Kidney (tissue), 22 donors: ENCODE measurements at places on chromosomes 5 and 9. TPM values are rescaled to one million over a fixed set of nuclear protein-coding genes. Genes with fewer than 3 reads are reported as not detected.

The GPR150 gene
- 0.16 TPM for total RNA-seq

The CBY3 gene
- not detected for total RNA-seq

The ANKRD55 gene
- 1.2 TPM for total RNA-seq

The SLC34A1 gene
- 0.91 TPM for total RNA-seq

The ADGRD2 gene
- not detected for total RNA-seq

The PCDHGA7 gene
- total RNA-seq: 4.1 TPM

The SLC34A3 gene
- 0.13 TPM for total RNA-seq
